ENCODE measurements at places on chromosomes 7 and 10. TPM values are rescaled to one million over a fixed set of nuclear protein-coding genes. Genes with fewer than 3 reads are reported as not detected.

Gene LRRD1
- not detected for total RNA-seq

Gene GRID2IP
- total RNA-seq: 0.21 TPM

Gene ZMIZ1
- total RNA-seq: 22.9 TPM

Gene SERPINE1
- total RNA-seq: 166 TPM

Gene MRPL43
- total RNA-seq: 100 TPM

Gene PRSS37
- not detected for total RNA-seq

Gene ZNF775
- 5.1 TPM for total RNA-seq

Gene RADIL
- total RNA-seq: 0.14 TPM

Gene PPP1R9A
- 0.42 TPM for total RNA-seq

Gene TNKS2
- 22.8 TPM for total RNA-seq

Gene CDCA7L
- 24.3 TPM for total RNA-seq

Gene ANKRD26
- 2.2 TPM for total RNA-seq

Gene HYAL4
- 0.21 TPM for total RNA-seq

Measured in airway epithelial cell (primary cell).